Posterior vena cava (tissue), 2 donors: ENCODE measurements at places on chromosomes 5 and 9. TPM values are rescaled to one million over a fixed set of nuclear protein-coding genes. Genes with fewer than 3 reads are reported as not detected.

GRCh38 chr9:89817151-89817950 lies 212.5 kb downstream of the GADD45G start:
- DNase-seq, result no peak

DNA sequence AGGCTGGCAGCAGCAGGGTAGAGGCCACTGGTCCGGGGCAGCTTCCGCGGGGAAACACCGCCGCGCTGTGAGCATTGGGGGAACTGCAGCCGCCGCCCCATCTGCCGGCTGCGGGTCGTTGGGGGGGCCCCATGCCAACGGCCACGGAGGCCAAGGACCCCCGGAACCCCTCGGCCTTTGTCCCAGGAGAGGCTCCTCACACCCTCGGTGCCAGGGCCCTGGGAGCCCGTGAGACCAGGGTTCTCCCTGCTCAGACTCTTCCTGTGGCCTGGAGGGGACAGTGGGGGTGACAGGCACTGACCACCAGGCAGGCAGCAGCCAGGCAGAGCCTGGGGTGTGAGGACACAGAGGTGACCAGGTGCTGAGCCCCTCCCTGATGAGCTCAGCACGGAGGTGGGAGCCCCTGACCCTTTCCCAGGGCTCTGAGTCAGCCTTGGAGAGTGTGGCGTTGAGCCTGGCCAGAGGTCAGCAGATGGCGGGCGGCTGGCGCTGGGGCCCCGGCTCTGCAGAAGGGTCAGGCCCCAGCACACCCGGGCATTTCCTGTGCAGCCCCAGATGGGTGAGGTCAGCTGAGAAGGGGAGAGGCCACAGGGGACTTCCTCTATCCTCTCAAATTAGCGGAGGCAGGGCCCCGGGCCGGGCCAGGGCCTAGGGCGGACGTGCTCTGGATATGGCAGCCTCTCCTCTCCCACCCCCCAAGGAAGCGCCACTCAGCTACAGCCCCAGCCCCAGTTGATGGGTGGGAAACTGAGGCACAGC lies 17.9 kb upstream of the EGFL7 start:
- DNase-seq, result peak; percentile 93

- no peak for DNase-seq
These were observed 14.4 kb upstream of the SYNPO start for GRCh38 chr5:150625831-150626746.

DNA sequence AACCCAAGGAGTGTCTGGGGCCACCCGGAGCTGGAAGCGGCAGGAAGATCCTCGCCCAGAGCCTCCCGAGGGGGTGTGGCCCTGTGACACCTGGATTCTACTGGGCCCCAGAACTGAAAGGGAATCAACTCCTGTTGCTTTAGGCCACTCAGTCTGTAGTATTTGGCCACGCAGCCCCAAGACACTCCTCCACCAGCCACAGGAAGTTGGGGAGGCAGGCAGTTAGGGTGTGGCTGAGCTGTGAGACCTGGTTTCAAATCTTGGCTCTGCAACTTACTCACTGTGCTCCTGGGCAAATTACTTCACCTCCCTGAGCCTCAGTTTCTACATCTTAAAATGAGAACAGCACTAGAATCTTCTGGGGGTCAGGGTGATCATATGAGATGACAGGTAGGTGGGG lies 119.8 kb upstream of the PPP1R26 start:
- DNase-seq, result no peak

OR1J2 gene
- not detected for total RNA-seq

- no peak for DNase-seq
These were observed 202.6 kb downstream of the ADAMTSL1 start for GRCh38 chr9:18676525-18676924.

- DNase-seq, result no peak
These were observed 828.4 kb downstream of the TLR4 start for GRCh38 chr9:118532592-118532991.

GRCh38 chr5:54438620-54439389 lies 16.7 kb upstream of the HSPB3 start:
- DNase-seq, result no peak

DNA sequence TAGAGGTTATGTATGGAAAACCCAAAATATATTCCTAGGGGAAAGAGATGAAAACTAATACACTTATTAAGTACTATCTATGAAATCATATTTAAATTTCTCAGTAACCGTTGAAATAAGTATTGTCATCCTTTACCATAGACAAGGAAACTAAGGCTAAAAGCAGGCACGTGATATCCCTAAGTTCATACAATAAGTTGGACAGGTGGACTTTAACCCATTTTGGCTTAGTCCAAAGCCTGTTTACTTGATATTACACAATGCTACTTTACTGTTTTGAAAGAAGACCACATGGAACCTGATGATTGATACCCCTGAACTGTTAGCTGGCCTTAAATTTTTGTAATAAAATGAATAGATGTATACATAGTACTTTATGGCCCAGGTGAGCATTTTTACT lies 3.5 kb downstream of the NFX1 start:
- no peak for DNase-seq

NIPAL4 gene
- 0.52 TPM for total RNA-seq

GRCh38 chr5:61779743-61780142 lies 447.7 kb downstream of the ZSWIM6 start:
- DNase-seq, result no peak

ALG2 gene
- total RNA-seq, result 25.4 TPM

DNA sequence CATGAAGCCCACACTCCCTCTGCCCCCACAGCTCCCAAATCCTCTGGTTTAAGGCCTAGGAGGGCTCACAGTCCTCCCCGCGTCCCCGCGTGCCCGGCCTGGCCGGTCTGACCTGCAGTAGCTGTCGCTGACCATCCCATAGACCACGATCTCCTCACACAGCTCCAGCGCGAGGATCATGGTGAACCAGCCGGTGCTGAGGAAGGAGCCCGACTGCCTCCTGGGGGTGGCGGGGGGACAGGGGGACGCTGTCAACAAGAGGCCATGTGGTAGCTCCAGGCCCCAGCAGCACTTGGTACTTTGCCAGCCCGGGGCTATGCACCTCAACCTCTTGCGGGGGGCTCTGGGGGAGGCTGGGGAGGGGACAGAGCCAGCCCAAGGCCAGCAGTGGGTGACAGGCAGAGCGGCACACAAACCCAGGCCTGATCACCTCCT lies 7.0 kb downstream of the ST6GALNAC4 start:
- DNase-seq, result no peak

DNA sequence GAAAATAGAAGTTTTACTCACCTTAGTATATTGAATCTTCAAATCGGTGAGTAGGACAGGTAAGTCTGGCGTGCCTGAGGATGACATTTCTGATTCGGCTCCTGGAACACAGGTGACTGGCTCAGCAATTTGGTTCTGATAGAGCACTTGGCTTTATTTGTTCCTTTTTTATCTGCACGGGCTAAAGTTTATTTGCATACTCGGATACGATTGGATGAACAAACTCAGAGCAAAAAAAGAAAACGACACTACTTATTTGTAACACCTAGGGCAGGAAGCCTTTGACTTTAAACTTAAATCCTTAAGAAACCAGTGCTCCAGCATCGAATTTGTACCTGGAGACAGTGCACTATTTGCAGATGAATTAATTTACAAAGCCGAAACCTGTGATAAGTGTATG lies at the start of gene ALDH1A1:
Gene ALDH1A1 (minus strand): TSS at position 140 of the 400 bp plus-strand sequence. CDS start 53 bp downstream, at position 87.
- DNase-seq, result no peak

- no peak for DNase-seq
These were observed 92.1 kb downstream of the PBX3 start for GRCh38 chr9:125839317-125839716.

GPR107 gene
- total RNA-seq, result 38.3 TPM

DNA sequence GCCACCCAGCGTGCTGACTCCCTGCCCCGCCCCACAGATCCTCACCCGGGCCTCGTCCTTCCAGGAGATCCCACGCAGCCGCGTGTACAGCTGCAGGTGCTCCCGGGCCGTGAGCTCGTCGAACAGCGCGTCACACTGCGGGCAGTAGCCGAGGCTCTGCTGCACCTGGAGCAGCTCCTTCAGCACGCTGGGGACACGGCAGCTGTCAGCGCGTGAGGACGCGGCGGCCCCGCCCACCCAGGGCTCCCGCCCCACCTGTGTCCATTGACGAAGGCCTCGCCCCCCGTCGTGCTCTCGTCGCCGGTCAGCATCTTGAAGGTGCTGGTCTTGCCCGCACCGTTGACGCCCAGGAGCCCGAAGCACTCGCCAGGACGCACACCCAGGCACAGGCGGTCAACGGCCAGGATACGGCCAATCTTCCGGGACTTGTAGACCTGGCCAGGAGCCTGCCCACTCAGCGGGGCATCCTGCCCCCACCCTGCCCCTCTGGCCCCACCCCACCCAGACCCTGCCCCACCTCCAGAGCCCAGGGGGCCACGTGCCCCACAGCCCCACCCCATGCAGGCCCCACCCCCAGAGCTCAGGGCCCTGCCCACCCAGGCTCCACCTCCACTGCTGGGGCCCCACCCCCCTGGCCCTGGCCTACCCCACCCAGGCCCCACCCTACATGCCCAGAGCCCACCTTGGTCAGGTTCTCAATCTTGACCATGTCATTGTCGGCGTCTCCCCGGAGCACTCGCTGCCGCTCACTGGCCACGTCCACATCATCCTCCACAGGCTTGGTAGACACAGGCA lies 13.8 kb upstream of the CLIC3 start:
- no peak for DNase-seq

DNA sequence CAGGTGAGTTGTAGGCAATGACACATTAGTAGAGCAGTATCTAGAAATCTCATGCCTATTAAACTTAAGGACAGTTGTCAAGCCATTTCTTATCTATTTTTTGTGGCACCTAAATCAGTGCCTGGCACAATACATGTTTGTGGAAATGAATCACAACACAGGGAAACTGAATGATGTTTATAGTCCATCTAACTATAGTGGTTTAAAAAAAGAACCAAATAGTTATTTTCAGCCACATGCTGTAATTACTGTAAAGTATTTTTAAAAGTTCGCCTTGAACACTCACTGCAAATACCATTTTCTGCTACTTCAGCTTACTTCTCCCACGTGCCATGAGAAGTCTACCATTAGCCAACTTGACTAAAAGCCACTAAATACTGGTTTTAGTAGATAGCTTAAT lies 21.9 kb downstream of the FNBP1 start:
- no peak for DNase-seq

GRCh38 chr5:119405419-119405818 lies 46.9 kb upstream of the HSD17B4 start:
- no peak for DNase-seq

DNA sequence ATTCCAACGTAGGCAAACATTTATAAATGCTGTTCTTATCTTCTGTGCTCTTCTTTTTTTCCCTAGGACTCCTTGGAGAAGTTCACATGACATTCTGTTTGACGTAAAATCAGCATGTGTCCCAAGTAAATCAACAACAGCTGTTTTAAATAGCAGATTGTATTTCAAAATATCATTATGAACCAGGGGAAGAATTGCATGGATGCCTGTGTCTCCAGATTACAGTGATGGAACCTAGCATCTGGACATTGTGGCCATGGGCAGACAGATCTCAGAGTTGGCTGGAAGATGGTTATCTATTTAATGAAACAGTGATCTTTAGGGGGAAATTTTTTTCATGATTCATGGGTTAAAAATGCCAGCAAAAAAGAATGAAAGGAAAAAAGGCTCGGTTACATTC lies 222.0 kb downstream of the MAN2A1 start:
- DNase-seq, result no peak
